ENCODE measurements at places on chromosomes 7 and 10. TPM values are rescaled to one million over a fixed set of nuclear protein-coding genes. Genes with fewer than 3 reads are reported as not detected.

HACD1 gene
- 3.5 TPM for total RNA-seq

SYT15 gene
- total RNA-seq = 0.50 TPM

MYH16 gene
- total RNA-seq = not detected

AZGP1 gene
- total RNA-seq = not detected

- no peak overlapping the region for H3K4me3 ChIP-seq
- no peaks in the 10 kb centered on the region for H3K27me3 ChIP-seq
- H3K4me1 ChIP-seq = no peaks in the 10 kb centered on the region
- DNase-seq = no peak
- H3K36me3 ChIP-seq = no peaks in the 10 kb centered on the region
These were observed 53.8 kb downstream of the PDGFA start for GRCh38 chr7:465710-466400.

DNA sequence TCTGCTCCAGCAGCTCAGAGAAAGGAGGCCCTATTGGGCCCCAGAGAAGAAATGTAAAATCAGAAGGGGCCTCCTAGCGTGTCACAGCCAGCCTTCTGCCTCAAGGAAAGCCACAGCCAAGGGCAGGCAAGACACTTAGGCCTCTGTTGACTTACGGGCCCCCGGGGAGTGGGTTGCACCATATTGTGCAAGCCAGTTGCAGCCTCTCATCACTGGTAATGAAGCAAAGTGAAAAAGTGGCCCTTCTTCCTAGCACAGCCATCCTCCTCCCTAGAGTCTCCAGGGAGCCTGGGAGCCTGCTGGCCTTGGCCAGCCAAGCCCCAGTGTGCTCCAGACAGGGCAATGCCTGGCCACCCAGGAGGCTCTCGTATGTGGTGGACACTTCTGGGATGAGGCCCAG is 56.2 kb upstream of the GDF10 start:
- no peak overlapping the region for H3K27ac ChIP-seq
- no peaks in the 10 kb centered on the region for H3K36me3 ChIP-seq
- H3K27me3 ChIP-seq = no peaks in the 10 kb centered on the region
- no peak for DNase-seq

- no peak overlapping the region for H3K27ac ChIP-seq
- H3K4me3 ChIP-seq = no peak overlapping the region
- no peaks in the 10 kb centered on the region for H3K36me3 ChIP-seq
- no peak for DNase-seq
These were observed 21.4 kb upstream of the CNPY1 start for GRCh38 chr7:155567646-155568332.

DNA sequence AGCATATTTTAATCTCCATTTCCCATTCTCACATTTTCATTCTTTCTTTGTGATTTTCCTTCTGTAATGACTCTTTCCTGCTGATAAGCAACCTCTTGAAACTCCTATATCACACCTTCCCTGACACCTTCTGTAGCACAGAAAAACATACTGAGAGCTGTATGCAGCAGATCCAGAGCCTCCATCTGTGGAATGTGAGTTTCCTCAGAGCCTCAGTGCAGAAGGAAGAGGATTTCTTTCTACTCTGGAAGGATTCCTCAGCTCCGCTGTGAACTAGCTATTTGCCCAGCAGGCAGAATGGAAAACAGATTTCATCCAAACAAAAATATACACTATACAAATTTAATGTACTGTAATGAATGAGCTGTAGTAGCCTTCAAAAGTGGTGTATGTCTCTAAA is 841.3 kb upstream of the ZWINT start:
- no peaks in the 10 kb centered on the region for H3K27me3 ChIP-seq
- no peak for DNase-seq
- H3K4me3 ChIP-seq = no peak overlapping the region
- no peaks in the 10 kb centered on the region for H3K36me3 ChIP-seq
- H3K4me1 ChIP-seq = no peaks in the 10 kb centered on the region

GRCh38 chr7:101381549-101382111 is 19.0 kb downstream of the COL26A1 start:
- no peak overlapping the region for H3K27ac ChIP-seq
- peaks cover 3% of the 10 kb centered on the region for H3K4me1 ChIP-seq
- H3K27me3 ChIP-seq = no peaks in the 10 kb centered on the region
- no peaks in the 10 kb centered on the region for H3K36me3 ChIP-seq
- no peak for DNase-seq
- H3K4me3 ChIP-seq = no peak overlapping the region

DNA sequence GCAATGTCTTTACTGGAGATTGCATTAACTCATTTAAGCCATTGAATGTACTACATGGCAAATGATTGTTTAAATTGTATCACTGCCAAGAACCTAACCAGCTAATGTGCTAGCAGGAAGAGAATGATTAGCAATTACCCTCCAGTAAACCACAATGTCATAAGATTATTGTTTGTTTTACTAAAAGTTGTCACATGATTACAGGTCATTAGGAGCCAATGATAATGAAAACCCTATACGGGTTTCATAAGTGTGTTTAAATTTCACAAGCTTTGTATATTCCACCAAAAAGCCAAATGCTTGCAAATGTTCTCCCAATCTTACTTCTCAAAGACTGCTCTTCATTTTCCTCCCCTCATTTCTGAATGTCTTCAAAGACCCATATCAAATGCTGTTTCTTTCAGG is 76.5 kb upstream of the PPP1R3C start:
- H3K27ac ChIP-seq = no peak overlapping the region
- DNase-seq = no peak
- H3K27me3 ChIP-seq = peaks cover 28% of the 10 kb centered on the region
- no peaks in the 10 kb centered on the region for H3K4me1 ChIP-seq
- no peak overlapping the region for H3K4me3 ChIP-seq

DNA sequence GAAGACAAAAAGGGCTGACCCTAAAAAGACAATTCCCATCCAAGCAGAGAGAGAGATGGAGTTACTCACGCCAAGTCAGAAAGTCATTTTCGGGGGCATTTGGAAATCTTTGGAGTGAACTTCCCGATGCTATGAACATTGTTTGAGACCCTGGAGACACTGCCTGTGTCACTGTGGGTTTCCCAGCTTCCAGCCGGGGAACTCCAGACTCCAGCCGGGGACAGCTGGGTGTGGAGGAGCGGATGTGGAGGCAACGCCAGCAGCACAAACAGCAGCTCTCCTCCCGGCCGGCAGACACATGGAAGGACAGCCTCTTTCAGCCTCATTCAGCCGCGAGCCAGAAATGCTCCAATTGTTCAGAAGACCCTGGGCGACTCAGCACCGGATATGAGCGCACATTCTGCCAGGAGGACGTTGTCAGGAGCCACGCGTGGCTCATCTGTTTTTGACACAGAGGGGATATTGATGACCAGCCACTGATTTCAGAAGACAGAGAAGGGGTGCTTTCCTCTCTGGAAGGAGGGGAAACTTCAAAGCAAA is 97.6 kb downstream of the PRPF18 start:
- H3K4me1 ChIP-seq = no peaks in the 10 kb centered on the region
- H3K27ac ChIP-seq = no peak overlapping the region
- H3K27me3 ChIP-seq = peaks cover 16% of the 10 kb centered on the region
- H3K4me3 ChIP-seq = no peak overlapping the region
- no peaks in the 10 kb centered on the region for H3K36me3 ChIP-seq
- no peak for DNase-seq

DNA sequence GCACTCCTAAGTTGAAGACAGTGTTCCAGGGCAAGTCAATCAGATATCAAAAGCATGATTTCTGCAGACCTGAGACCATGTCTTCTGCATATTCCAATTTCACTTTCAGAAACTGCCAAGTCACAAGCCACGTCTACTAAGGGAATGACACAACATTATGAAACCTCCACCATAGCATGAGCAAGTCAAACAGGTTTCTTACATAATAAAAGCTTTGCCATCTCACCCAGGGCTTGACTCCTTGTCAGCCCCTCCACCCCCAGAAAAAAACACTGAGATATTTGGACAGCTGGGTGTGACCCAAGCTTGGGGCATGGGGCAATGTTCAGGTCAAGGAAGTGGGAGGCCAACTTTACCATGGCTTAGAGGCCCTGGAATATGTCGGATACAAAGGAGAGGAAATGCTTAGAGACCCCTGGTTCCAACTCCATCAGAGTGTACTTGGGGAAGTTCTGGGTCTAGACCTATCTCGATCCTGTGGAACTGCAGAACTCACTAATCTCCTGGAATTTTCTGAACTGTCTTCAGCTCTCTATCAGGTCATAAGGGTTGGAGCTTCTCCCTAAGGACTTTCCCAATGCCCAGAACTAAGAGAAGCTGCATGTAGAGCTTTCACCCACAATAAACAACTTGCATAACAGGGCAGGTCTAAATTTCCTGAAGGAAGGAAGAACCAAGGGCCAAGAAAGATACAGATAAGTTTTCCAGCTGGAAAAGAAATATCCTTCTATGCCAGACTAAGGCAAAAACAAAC is 80.6 kb upstream of the NAMPT start:
- H3K36me3 ChIP-seq = peaks cover 5% of the 10 kb centered on the region
- no peak overlapping the region for H3K4me3 ChIP-seq
- no peak for DNase-seq
- peaks cover 42% of the 10 kb centered on the region for H3K27me3 ChIP-seq
- H3K27ac ChIP-seq = peak overlapping the region; percentile 16

- no peaks in the 10 kb centered on the region for H3K27me3 ChIP-seq
- no peaks in the 10 kb centered on the region for H3K4me1 ChIP-seq
- no peak for DNase-seq
- H3K27ac ChIP-seq = no peak overlapping the region
These were observed 26.1 kb downstream of the IL15RA start for GRCh38 chr10:5951167-5951711.

All from activated naive CD8-positive, alpha-beta T cell treated with anti-CD3 and anti-CD28 coated beads for 36 hours (primary cell).